ENCODE measurements at places on chromosomes 5 and 9.

DNA sequence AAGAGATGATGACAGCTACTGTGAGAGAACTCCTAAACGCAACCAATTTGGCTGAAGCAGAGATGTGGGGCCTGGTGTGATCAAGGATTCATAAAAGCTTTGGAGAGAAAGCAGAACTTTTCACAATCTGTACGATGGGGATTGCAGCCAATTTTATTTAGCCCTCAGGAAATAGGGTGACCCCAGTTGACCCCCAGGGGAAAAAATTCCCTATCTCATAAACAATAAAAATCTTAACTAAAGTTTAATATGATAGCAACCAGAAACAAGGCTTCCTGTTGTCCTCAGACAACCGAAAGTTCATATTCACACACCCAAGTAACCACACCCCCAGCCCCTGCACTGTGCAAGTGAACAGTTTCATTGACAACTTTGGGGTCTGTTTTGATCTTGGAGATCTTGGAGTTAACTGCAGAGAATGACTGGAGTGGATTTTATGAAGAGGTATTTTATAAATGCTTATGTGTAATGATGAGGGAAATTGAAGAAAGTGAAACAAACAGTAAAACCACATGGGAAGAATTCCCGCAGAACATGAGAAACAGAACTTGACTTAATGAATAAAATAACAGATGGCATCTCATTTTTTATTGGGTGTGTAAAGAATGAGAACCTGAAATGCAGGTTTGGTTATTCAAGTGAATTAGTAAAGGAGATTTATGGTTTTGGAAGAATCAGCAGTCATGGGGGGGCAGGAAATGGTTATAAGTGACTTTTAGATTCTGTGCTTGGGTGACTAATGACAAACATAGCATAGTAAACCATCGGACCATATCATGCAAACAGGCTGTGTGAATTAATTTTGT lies 94.5 kb downstream of the PDE4D start:
- no peak for DNase-seq

DNA sequence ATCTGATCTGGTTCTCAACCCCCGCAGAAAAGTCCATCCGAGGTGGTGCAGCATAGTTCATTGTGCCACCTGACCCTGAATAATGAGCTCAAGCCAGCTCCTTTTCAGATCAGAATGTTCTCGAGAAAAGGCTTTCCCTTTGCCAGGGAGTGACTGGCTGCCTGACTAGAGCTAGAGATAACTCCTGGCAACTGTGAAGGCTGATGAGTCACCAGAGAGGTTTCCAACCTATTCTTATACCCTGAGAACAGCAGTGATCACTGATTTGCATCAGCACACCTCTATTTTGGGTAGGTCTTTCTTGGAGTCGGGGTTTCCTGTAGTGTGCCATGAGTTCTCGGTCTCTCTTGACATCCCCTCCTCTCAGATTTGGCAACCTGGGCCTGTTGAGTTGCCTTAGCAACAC lies 127.9 kb downstream of the PIK3R1 start:
- peak; percentile 28 for DNase-seq

DNA sequence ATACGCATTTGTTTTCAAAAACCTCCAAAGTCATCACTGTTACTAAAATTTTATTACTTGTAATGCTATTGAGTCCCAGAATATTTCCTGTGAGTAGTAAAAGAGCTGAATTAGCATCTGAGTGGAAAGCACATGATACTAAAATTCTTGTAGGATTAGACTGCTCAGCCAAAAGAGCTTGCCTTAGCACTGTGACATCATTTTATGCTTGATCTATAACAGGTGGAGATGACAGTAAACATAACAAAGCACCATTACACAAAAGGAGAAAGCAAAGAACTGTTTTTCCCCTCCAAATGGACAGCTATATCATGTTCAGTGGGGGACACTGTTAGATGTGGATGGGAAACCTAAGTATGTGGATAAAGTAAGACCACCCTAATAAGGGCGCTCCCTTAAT lies 5.8 kb upstream of the JAK2 start:
- no peak for DNase-seq

GRCh38 chr9:128523199-128523925 lies 18.8 kb downstream of the GLE1 start:
- no peak for DNase-seq

- DNase-seq = no peak
Observed at GRCh38 chr9:7243838-7244237, 486.1 kb downstream of the KDM4C start.

DNA sequence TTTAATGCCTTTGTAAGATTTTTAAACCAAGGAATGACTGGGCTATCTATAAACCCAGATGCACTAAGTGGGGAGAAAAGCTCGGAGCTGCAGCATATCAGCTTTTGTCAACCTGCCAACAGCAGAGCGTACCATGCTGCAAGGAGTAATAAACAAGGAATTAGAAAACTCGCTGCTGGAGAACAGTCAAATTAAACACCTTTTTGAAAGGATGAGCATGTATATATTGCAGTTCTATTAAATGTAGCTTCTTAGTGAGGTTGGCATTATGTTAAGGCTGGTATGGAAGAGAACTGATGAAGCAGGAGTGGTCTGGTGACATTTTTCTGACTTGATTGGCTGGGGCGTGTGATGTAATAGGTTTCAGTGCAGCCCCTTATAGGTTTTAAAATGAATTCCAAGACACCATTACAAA lies 74.7 kb downstream of the PIK3R1 start:
- DNase-seq = peak; percentile 18

- DNase-seq = no peak
Observed at GRCh38 chr9:16885931-16886330, 15.5 kb upstream of the BNC2 start.

- peak; percentile 82 for DNase-seq
Observed at GRCh38 chr5:133610489-133611356, 1.6 kb downstream of the FSTL4 start.

DNA sequence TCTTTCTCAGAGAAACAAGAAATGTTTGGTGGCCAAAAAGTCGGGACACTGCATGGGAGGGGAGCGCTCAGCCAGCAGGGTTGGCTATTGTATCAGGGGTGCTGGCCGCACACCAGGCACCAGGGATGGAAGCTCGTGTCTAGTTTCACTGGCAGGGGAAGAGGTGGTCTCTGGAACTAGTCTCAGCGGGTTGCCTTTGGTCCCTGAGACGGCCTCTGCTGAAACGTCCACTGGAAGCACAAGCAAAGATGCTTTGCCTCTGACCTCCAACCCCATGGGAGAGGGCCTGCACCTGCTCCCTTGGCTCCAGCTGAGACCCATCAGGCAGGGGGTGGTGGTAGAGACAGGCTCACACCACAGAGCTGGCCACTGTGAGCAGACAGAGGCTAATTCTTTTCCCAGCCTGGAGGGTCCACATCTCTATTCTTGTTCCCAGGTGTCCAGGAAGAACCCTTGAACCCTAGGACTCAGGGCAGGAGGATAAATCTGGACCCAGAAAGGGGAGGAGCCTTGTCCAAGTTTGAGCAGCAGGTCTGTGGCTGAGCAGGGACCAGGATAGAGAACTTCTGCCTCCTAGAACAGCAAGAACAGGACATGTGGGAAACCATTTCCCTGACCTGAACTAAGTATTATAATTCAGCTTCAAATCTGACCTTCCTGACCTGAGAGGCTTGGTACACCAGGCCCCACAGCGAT lies 102.6 kb downstream of the RGS3 start:
- no peak for DNase-seq

- DNase-seq = no peak
Observed at GRCh38 chr5:124645396-124645795, 101.0 kb downstream of the ZNF608 start.

DNA sequence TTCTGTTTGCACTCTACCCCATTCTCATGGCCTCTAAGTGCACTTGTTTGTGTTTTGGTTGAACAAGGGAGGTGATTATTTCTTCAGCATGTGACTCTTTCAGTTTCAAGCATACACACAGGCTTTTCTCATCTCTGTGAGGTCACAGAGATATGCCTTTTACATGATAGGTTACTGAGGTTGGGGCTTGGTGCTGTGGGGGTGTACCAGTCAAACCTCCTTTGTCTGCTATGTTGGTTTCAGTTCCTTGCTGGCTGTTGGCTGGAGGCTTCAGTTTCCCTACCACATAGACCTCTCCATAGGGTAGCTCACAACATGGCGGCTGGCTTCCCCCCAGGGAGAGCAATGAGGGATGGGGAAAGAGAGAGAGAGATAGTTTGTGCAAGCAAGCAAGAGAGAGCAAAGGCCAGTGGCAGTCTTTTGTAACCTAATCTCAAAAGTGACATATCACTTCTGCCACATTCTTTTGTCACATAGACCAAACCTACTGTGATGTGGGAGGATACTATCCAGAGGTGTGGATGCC lies 96.7 kb upstream of the SEMA6A start:
- DNase-seq = peak; percentile 13

- DNase-seq = peak; percentile 99
Observed at GRCh38 chr5:133240425-133241091, 188.7 kb downstream of the HSPA4 start.

DNA sequence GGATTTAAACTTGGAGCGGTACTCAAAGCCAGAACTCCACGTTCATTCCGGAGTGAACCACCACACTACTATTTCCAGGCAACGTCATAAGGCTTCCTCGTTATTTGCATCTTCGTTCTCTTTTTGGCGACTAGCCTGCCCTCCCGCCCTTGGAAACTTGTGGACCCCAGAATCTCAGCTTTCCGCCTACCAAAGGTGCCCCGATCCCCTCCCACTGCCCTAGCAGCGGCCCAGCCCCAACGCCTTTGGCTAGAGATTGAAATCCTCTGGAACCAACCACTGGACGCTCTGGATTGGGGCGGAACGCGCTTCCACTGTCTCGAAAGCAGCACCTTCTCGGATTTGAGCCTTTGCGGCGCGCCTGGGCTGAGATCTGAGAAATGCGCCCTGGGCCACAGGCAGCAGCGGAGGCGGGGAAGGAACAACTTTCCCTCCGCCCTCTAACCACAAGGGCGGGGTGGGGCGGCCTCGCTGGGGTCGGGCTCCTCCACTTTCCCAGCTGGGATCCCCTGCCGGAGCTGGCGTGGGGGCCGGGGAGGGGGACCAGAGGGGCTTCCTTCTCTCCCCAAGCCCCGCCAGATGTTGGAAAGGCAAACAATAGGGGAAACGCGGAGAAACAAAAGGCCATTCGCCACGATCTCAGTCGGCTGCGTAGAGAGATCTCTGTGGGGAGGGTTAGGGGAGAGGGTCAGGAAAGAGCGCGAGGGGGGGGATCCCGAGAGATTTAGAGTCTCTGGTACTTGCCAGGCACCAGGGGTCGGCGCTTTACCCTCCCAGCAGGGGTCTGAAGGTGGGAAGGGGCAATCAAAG lies 1.3 kb downstream of the MOB3B start:
- no peak for DNase-seq

DNA sequence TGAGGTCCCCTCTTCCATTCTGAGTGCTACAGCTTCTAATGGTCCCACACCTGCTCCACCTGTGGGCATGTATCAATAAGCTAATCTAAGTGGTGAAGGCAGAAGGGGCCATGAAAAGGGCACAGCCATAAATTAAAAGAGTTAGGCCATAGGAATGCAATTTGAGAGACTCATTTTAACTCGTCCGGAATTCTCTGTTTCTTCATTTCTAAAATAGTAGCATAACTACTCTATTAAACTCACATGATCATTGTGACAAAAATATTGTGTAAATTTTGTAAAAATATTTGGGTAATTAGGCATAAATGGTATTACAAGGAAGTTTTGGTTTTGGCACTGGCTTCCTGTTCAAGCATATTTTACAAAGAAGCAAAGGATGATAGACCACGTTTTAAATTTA lies 103.1 kb upstream of the TXNDC8 start:
- DNase-seq = no peak

DNA sequence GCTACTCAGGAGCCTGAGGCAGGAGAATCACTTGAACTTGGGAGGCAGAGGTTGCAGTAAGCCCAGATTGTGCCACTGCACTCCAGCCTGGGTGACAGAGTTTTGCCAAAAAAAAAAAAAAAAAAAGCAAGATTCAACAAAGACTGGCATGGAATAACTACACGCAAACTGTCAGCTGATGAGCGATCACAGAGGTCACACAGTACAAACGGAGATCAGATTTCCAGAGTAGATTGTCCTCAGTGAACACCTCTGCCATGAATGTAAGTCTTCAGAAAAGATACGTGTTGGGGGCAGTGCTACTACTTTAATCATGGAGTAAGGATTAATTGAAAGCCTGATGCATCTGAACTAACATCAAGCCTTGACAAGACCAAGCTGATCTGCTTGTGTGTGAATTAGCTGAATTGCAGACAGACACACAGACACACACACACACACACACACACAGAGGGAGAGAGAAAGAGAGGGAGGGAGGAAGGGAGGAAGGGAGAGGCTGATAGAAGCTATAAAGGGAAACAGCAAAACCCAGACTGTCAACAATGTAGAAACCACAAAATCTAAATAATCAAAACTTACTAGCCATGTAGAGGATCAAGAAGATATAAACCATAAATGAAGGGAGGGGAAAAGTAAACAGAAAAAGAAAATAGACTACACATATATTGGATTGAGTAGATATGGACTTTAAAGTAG lies 222.9 kb upstream of the ZNF462 start:
- DNase-seq = no peak

DNA sequence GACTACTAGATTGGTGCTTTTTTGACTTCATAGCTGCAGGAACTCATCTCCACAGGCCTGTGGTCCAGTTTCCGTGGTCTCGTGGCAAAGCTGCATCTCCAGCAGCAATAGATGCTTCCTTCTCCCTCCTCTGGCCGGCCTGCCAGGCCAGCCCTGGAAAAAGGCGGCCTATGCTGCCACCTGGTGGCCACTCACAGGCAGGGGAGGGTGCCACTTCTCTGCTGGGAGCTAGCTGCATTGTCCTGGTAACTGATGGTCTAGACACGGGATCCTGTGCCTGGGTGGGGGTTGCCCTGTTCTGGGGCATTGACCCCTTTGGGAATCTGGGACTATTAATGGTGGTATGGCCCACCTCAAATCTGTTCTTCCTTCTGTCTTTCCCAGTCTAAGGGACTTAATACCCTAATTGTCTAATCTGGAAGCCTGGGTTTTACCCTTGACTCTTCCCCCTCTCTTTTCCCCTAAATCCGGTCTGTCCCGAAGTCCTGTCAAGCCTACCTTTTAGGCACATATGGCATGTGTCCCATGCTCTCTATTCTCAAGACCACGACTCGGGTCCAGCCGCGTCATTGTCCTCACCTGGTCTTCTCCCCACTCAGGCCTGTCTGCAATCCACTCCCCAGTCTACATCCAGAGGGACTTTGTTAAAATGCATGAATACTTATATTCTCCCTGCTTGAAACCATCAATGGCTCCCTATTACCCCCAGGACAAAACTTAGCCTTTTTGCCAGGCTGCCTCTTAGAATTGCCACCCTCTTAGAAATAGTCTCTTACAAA lies 20.1 kb upstream of the PTGS1 start:
- DNase-seq = peak; percentile 67

- DNase-seq = no peak
Observed at GRCh38 chr5:50445296-50445949, 4.3 kb upstream of the EMB start.

All from SW480 (cell line).